NCI-H1048 (cell line): ENCODE measurements at places on chromosomes 7 and 10.

DNA sequence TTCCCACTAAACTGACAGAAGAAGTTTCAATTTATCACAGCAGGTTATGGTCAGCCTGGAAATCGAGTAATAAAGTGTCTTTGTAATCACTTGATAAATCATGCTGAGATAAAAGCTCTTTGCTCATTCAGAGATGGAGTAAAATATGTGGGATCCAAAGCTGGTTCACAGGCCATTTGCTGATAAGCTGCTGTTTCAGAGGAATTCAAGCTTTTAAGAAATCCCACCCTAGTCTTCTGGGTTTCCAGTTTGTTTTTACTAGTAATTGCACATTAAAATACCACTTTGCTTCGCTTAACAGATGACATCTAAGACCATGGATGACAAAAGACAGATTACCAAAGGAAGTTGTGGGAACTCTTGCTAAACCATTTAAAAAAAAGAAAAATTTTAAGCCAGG is 37.4 kb upstream of the CDK6 start:
- no peak for DNase-seq

GRCh38 chr7:39272111-39272510 is 294.1 kb upstream of the YAE1 start:
- DNase-seq = no peak

- DNase-seq = no peak
Measured at GRCh38 chr7:38512704-38513103, 118.5 kb downstream of the AMPH start.

- DNase-seq = no peak
Measured at GRCh38 chr7:20407585-20408466, 77.1 kb downstream of the ITGB8 start.

- DNase-seq = no peak
Measured at GRCh38 chr7:18474944-18475343, 20.6 kb upstream of the HDAC9 start.

GRCh38 chr10:124565565-124566221 is 104.1 kb downstream of the LHPP start:
- no peak for DNase-seq

GRCh38 chr10:121771966-121772365 is 155.9 kb downstream of the ATE1 start:
- DNase-seq = no peak

GRCh38 chr10:10497245-10497644 is 520.4 kb upstream of the CELF2 start:
- DNase-seq = no peak
